ENCODE measurements at places on chromosomes 7 and 10.
A peak's percentile ranks its signal among the peaks of the same experiment; 100 is the strongest.

DNA sequence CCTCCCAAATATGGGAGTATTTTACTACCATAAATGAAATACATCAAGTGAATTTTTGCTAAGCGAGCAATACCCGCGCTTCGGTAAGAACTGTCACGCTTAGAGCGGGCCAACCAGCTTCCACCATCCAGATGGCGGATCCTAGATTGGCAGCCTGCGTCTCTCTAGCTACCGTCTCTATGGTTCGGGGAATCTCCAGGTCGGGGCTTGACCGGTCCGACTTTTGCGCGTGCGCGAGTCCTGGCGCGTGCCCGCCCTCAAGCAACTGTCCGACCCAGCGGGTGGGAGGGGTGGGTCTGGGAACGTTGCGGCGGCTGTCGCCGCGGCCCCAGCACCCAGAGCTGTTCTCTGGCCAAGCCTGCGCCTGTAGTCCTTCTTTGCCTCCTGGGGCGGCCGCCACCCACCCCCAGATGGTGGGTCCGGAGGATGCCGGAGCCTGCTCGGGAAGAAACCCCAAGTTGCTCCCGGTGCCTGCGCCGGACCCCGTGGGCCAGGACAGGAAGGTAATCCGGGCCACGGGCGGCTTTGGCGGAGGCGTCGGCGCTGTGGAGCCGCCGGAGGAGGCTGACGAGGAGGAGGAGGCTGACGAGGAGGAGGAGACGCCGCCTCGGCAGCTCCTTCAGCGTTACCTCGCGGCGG, at the start of gene TBC1D12:
Gene TBC1D12 (plus strand): TSS at position 338 of the 639 bp plus-strand sequence. CDS start 73 bp downstream, at position 411.
- peak; percentile 91 for DNase-seq

DNA sequence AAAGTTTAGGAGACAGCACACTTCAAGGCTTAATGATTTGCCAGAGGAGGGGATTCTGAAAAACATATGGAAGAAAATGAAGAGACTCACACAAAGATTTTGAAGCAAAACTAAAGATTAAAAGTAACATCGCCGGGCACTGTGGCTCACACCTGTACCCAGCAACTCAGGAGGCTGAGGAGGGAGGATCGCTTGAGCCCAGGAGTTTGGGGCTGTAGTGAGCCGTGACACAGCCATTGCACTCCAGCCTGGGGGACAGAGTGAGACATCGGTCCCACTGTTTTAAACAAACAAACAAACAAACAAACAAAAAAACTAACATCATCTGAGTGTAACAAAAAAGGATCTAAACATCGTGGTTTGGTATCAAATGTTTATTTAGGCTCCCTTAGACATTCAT, 33.7 kb upstream of the DAGLB start:
- DNase-seq, result no peak

GRCh38 chr10:1504286-1504685, 233.0 kb downstream of the ADARB2 start:
- DNase-seq, result no peak

DNA sequence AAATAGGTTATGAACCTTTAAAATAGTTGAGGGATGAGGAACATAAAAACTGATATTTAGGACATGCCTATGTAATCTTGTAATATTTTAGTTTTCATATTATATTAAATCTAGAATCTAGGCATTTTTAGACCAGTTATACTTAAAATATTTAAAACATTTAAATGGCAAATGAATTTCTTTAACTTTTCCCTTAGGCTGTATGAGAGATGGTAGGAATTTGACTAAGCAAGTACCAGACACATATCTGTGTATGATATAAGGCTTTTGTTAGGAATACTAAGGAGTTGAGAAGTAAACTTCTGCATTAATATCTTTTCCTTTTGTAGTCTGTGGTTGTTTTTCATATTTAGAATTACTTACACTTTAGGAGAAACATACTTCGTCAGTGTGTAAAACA, 25.1 kb downstream of the SEPTIN7 start:
- DNase-seq, result no peak

DNA sequence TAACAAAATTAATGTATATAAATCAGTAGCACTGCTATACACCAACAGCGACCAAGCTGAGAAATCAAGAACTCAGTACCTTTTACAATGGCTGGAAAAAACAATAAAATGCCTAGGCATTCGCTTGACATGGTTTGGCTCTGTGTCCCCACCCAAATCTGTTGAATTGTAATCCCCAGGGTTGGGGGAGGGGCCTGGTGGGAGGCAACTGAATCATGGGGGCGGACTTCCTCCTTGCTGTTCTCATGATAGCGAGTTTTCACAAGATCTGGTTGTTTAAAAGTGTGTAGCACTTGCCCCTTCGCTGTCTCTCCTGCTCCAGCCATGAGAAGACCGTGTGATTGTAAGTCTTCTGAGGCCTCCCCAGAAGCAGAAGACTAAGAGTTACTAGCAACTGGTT, 8.6 kb downstream of the ZNF786 start:
- no peak for DNase-seq

- no peak for DNase-seq
These were observed 6.8 kb upstream of the NCOA4 start for GRCh38 chr10:46037107-46037825.

- peak; percentile 68 for DNase-seq
These were observed 272.9 kb downstream of the TRIL start for GRCh38 chr7:28685242-28685643.

DNA sequence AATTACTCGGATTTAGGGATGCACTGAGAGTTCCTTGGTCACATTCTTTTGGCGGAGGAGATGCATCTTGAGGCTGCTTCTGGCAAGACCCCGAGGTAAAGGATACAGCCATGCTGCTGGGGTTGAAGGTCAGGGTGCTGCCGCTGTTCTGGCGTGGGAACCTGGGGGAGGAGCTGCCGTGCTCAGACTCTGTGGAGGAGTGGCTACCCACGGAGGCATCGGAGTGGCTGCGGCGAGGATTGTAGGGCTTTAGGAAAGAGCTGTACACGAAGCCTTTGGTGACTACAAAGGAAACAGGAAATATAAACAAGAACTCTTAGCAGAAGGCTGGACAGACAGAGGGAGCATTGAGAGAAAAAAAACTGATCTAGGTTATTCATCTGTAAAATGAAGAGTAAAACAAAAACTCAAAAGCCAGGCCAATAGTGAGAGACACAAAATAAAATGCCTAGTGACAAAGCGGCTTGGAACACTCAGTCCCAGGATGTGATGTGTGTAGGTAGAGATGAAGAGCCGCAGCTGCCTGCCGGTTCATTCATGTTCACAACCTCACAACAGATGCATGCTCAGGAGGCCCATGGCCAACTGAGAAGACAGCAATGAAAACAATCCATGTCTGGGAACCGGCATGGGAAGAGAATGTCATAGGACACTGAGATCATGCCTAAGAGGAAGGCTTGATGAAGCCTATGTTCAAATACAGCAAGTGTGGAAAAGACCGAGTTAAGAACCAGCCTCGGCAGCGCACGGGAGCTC, 97.8 kb downstream of the ABCC2 start:
- DNase-seq, result no peak

GRCh38 chr10:131650771-131651673, 249.8 kb upstream of the PPP2R2D start:
- no peak for DNase-seq

- no peak for DNase-seq
These were observed 3.8 kb downstream of the PTER start for GRCh38 chr10:16440396-16441133.

DNA sequence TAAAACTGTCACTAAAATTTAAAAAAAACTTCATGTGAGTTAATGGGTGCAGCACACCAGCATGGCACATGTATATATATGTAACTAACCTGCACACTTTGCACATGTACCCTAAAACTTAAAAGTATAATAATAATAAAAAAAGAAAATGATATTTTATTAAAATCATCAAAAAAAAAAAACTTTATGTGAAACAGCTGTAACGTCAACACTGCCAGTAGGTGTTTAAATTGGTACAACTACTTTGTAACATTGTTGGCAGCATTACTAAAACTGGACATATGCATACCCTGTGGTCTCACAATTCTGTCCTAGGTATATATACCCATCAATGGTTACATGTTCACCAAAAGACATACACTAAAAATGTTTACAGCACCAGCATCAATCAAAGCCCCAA, 82.1 kb downstream of the NDUFB2 start:
- DNase-seq, result no peak

GRCh38 chr7:101235050-101235449, 2.6 kb downstream of the CLDN15 start:
- DNase-seq, result no peak

DNA sequence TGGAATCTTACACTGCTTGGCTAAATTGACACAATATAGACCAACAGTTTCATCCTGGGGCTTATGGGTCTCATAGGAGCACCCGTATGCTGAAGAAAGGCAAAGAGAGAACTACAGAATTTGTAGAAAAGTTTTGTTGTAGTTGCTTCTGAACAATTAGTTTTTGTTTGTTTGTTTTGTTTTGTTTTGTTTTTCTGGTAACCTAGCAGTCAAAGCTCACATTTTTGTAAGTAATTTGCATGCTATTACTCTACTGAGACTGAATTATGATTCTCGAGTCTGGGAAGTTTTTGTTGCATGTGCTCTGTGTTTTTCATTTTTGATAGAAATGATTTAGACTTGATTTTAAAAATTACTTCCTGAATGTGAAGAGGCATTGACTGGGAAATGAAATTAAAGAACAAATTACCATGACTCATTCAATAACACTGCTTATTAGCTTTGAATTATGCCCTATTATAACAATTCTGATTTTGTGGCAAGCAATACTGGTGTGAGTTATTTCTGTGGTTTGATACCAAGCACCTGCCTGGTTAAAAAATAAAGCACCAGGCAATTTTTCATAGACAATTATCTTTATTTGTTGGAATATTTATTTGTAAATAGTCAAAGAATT, 438 bp downstream of the LSMEM1 start:
- DNase-seq, result no peak

DNA sequence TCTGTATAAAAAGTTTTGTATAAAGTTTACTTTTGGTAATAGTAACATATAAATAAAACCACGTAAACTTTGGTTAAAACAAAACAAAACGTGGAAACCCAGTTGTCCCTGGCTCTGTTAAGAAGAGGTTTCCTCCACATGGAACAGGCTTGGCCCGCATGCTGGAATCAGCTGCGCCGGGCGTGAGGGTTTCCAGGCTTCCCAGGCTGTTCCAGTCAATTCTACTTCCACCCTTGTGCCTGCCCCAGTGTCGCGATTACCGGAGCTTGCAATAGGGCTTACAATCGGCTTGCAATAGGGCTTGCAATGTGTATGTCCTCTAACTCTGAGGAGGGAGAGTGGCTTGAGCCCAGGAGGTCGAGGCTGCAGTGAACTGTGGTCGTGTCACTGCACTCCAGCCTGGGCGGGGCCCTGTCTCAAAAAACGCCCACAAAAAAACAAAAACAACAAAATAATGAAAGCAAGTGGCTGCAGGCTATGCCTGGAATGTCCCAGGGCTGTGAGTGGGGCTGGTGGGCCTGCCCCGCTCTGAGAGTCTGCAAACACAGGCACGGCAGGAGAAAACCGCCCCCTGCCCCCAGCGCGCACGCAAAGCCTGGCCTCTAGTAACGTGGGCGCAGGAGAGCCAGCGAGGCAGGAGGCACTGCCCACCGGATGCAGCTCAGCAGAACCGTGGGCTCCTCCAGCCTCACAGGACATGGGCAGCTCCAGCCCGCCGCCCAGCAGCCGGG, 16.3 kb downstream of the CYP2W1 start:
- no peak for DNase-seq

GRCh38 chr7:5523052-5523711, 99.5 kb upstream of the TNRC18 start:
- DNase-seq, result no peak

GRCh38 chr7:15802425-15802824, 115.9 kb upstream of the MEOX2 start:
- no peak for DNase-seq
